ENCODE measurements at places on chromosomes 2 and 18. TPM values are rescaled to one million over a fixed set of nuclear protein-coding genes. Genes with fewer than 3 reads are reported as not detected.
A peak's percentile ranks its signal among the peaks of the same experiment; 100 is the strongest.

- no peak overlapping the region for H3K4me3 ChIP-seq
- H3K4me1 ChIP-seq = no peaks in the 10 kb centered on the region
- no peak for DNase-seq
- no peak overlapping the region for H3K27ac ChIP-seq
These were observed 168.5 kb downstream of the FHOD3 start for GRCh38 chr18:36465970-36466369.

GRCh38 chr2:127029350-127030051 lies 77.5 kb downstream of the BIN1 start:
- H3K27me3 ChIP-seq = peaks cover 11% of the 10 kb centered on the region
- H3K4me3 ChIP-seq = no peak overlapping the region
- no peak for DNase-seq
- peaks cover 12% of the 10 kb centered on the region for H3K4me1 ChIP-seq
- H3K27ac ChIP-seq = no peak overlapping the region

DNA sequence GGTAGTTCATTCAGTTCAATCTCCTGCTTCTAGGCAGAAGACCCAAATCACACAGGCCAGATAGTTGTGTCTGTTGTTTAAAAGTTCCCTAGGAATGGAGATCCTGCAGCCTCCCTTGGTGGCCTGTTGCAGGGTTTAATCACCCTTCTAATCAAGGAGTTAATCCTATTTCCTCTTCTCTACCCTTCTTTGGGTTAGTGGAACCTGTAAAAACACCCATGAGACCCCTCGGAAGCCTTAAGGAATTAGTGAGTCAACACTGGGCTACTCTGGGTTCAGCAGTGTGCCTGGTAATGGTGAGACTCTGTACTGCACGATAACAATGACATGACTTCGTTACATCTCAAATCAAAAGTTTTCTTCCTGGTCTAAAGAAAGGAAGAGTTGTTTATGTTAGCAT lies 217.6 kb upstream of the NRP2 start:
- no peak overlapping the region for H3K4me3 ChIP-seq
- no peaks in the 10 kb centered on the region for H3K4me1 ChIP-seq
- H3K36me3 ChIP-seq = no peaks in the 10 kb centered on the region
- no peak for DNase-seq

DNA sequence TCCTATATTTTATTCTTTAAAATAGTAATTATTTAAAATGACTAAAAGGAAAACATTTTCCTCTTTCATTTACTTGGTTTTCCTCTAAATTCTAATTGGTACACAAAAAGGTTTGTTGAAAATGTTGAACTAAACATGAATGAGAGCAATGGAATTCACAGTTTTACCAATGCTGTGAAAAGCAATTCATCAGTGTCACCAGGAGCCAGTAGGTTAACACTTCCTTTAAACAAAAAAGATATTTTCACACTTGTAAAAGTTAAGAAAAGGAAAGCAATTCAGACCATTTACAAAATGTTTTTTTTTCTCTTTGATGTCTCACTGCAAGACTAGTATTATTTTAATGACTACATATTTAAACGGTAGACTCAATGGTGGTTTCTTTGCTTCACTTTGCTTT lies 341.6 kb downstream of the RIT2 start:
- no peak overlapping the region for H3K27ac ChIP-seq
- H3K27me3 ChIP-seq = no peaks in the 10 kb centered on the region
- H3K4me3 ChIP-seq = no peak overlapping the region
- H3K4me1 ChIP-seq = no peaks in the 10 kb centered on the region
- no peak for DNase-seq
- H3K36me3 ChIP-seq = no peaks in the 10 kb centered on the region

GRCh38 chr18:48915626-48916425 lies 34.9 kb downstream of the SMAD7 start:
- no peak for DNase-seq
- H3K27me3 ChIP-seq = no peaks in the 10 kb centered on the region
- H3K36me3 ChIP-seq = peaks cover 15% of the 10 kb centered on the region
- no peak overlapping the region for H3K27ac ChIP-seq
- H3K4me3 ChIP-seq = no peak overlapping the region

GRCh38 chr2:33115196-33115595 lies 168.4 kb downstream of the LTBP1 start:
- H3K4me1 ChIP-seq = no peaks in the 10 kb centered on the region
- H3K4me3 ChIP-seq = no peak overlapping the region
- DNase-seq = no peak
- H3K36me3 ChIP-seq = no peaks in the 10 kb centered on the region
- H3K27ac ChIP-seq = no peak overlapping the region
- H3K27me3 ChIP-seq = no peaks in the 10 kb centered on the region

- peaks cover 9% of the 10 kb centered on the region for H3K4me1 ChIP-seq
- no peaks in the 10 kb centered on the region for H3K27me3 ChIP-seq
- no peaks in the 10 kb centered on the region for H3K36me3 ChIP-seq
- no peak overlapping the region for H3K4me3 ChIP-seq
- H3K27ac ChIP-seq = peak overlapping the region; percentile 92
These were observed 155.0 kb downstream of the EIPR1 start for GRCh38 chr2:3222636-3223035.

DNA sequence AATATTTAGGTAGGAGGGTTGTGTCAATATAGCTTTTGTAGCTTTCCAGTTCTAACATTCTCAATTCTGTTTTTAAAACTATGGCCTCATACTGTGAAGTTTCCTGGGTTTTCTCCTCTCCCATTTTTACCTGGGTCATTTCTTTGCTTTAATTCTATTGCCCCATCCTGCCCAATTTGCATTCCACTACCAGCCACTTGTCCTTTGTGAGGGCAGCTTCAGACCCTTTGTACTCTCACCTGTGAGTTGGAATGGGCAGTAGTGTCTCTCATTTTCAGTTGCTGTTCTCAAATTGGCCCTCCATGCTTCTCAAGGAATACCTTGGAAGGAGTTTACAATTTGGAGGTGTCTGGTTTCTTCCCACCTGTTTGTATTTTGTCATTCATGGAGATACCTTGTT lies 108.4 kb downstream of the CAMKMT start:
- no peaks in the 10 kb centered on the region for H3K27me3 ChIP-seq
- H3K4me3 ChIP-seq = no peak overlapping the region
- H3K27ac ChIP-seq = no peak overlapping the region

GRCh38 chr2:238929242-238930081 lies 81.6 kb downstream of the TWIST2 start:
- no peak overlapping the region for H3K27ac ChIP-seq
- H3K27me3 ChIP-seq = no peaks in the 10 kb centered on the region

GRCh38 chr2:120499784-120500495 lies 154.0 kb downstream of the INHBB start:
- no peak overlapping the region for H3K4me3 ChIP-seq
- no peaks in the 10 kb centered on the region for H3K27me3 ChIP-seq
- DNase-seq = no peak
- H3K4me1 ChIP-seq = no peaks in the 10 kb centered on the region

- H3K36me3 ChIP-seq = no peaks in the 10 kb centered on the region
- no peak overlapping the region for H3K4me3 ChIP-seq
- DNase-seq = no peak
- no peaks in the 10 kb centered on the region for H3K4me1 ChIP-seq
These were observed 83.3 kb upstream of the MAP4K4 start for GRCh38 chr2:101614127-101614759.

- DNase-seq = no peak
- H3K4me3 ChIP-seq = no peak overlapping the region
- no peaks in the 10 kb centered on the region for H3K4me1 ChIP-seq
- no peak overlapping the region for H3K27ac ChIP-seq
- no peaks in the 10 kb centered on the region for H3K27me3 ChIP-seq
These were observed 236.6 kb downstream of the PTH2R start for GRCh38 chr2:208643145-208643544.

GRCh38 chr2:108813732-108814131 lies 27.2 kb downstream of the CCDC138 start:
- H3K27ac ChIP-seq = no peak overlapping the region
- no peak overlapping the region for H3K4me3 ChIP-seq
- DNase-seq = no peak
- H3K4me1 ChIP-seq = no peaks in the 10 kb centered on the region

GRCh38 chr18:23877371-23877770 lies 137.2 kb upstream of the TTC39C start:
- H3K36me3 ChIP-seq = no peaks in the 10 kb centered on the region
- no peak overlapping the region for H3K4me3 ChIP-seq
- H3K4me1 ChIP-seq = peaks cover 7% of the 10 kb centered on the region
- DNase-seq = no peak
- no peaks in the 10 kb centered on the region for H3K27me3 ChIP-seq

DNA sequence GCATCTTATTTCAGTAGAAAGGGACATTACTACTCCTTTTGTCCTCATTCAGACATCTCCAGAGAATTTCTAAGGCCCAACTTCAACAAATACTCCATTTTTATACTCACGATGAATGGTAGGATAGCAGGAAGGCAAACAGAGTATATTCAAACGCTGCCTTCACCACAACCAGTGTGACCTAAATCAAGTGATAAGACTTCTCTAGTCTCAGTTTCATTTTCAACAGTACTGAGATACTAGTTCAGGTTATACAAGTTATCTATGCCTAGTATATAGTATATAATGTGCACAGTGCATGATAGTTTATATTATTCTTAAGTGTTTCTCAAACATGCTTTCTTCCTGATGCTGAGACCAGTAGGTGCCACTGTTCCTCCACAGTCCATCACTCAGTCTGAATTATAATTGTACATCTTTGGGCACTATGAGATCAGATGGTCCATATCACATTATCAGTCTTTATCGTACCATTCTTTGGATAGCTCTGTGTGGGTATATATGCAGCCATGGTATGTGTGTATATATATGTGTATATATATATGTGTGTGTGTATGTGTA lies 66.3 kb upstream of the RPE start:
- H3K27ac ChIP-seq = no peak overlapping the region
- H3K4me1 ChIP-seq = no peaks in the 10 kb centered on the region
- no peak overlapping the region for H3K4me3 ChIP-seq

DNA sequence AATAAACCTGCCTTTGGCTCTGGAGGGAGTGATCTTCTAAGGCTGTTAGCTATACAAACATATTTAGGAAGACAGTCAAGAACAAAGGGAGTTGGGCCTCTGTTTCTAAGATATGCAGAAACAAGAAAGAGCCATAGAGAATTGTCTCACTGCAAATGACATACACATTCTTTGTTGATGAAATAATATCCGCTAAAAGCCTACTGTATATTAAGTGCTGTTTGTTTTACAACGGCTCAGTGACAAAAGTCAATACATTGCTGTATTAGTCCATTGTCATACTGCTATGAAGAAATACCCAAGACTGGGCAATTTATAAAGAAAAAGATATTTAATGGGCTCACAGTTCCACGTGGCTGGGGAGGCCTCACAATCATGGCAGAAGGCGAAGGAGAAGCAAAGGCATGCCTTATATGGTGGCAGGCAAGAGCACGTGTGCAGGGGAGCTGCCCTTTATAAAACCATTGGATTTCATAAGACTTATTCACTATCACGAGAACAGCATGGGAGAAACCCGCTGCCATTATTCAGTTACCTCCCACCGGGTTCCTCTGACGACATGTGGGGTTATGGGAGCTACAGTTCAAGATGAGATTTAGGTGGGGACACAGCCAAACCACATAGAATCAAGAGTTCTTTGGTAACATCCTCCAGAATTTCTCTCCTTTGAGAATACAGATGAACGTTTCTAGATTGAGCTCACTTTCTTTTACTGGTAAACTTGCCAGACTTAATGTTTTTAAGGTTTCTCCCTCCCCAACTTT lies 157.8 kb downstream of the PIK3C3 start:
- peaks cover 2% of the 10 kb centered on the region for H3K27me3 ChIP-seq
- no peak for DNase-seq
- H3K4me3 ChIP-seq = no peak overlapping the region
- H3K36me3 ChIP-seq = no peaks in the 10 kb centered on the region
- H3K27ac ChIP-seq = no peak overlapping the region

- H3K27ac ChIP-seq = peak overlapping the region; percentile 50
- H3K4me1 ChIP-seq = peaks cover 30% of the 10 kb centered on the region
- peak overlapping the region; percentile 96 for H3K4me3 ChIP-seq
- peaks cover 6% of the 10 kb centered on the region for H3K27me3 ChIP-seq
These were observed 45.6 kb upstream of the SELENOI start for GRCh38 chr2:26300234-26300925.

- H3K4me3 ChIP-seq = no peak overlapping the region
- no peaks in the 10 kb centered on the region for H3K4me1 ChIP-seq
- no peak overlapping the region for H3K27ac ChIP-seq
- no peak for DNase-seq
- no peaks in the 10 kb centered on the region for H3K36me3 ChIP-seq
These were observed 199.6 kb upstream of the HNMT start for GRCh38 chr2:137764646-137765045.

DNA sequence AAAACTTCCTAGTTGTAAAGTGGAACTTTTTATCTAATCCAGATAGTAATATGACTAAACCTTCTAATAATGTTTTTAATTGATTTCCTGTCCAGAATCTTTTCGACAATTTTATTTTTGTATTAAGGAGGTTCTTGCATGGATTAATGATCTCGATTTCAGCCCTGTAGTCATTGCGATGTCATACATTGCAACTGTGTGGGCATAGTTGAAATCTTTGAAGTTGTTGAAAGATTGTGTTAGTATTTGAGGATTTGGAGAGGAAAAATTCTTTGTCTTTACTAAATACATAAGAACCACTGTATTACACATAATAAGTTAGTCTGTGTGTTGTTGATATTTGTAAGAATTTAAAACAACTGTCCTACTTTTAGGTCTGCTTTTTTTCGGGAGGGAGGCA lies 31.1 kb downstream of the ACSL3 start:
- H3K4me3 ChIP-seq = no peak overlapping the region
- H3K27me3 ChIP-seq = no peaks in the 10 kb centered on the region
- no peaks in the 10 kb centered on the region for H3K36me3 ChIP-seq
- no peak for DNase-seq
- no peaks in the 10 kb centered on the region for H3K4me1 ChIP-seq

DNA sequence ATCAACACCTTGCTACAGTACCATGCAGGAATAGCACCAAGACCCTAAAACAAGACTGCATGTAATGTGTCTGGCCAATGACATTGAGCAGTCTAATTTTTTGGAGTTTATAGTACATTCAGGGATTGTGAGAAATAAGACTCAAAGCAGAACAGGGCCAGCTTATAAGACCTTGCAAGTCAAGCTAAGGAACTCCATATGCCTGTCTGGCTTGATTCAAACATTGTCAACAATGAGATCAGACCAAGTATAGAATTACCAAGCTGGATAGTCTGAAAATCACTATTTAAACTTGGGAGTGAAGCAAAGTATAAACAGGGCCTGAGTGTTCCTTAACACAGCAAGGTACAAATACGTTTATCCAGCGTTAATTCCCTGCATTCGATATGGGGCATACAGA lies 370.9 kb downstream of the CNTNAP5 start:
- no peaks in the 10 kb centered on the region for H3K27me3 ChIP-seq
- H3K4me3 ChIP-seq = no peak overlapping the region
- no peaks in the 10 kb centered on the region for H3K4me1 ChIP-seq
- no peaks in the 10 kb centered on the region for H3K36me3 ChIP-seq
- no peak for DNase-seq

The PUM2 gene
- total RNA-seq = 154 TPM

The RBKS gene
- total RNA-seq = 6.7 TPM

The PSMA8 gene
- 0.83 TPM for total RNA-seq

The SERPINB7 gene
- total RNA-seq = not detected

The FAM210A gene
- 9.6 TPM for total RNA-seq

The DSC3 gene
- not detected for total RNA-seq

The RGPD5 gene
- total RNA-seq = 70.9 TPM

The CPS1 gene
- total RNA-seq = 0.54 TPM

The GPD2 gene
- 11.1 TPM for total RNA-seq

The ATP8B1 gene
- not detected for total RNA-seq
